ENCODE measurements at places on chromosomes 4 and X.

- no peak for DNase-seq
Measured at GRCh38 chr4:109134268-109134667, 168.2 kb downstream of the COL25A1 start.

DNA sequence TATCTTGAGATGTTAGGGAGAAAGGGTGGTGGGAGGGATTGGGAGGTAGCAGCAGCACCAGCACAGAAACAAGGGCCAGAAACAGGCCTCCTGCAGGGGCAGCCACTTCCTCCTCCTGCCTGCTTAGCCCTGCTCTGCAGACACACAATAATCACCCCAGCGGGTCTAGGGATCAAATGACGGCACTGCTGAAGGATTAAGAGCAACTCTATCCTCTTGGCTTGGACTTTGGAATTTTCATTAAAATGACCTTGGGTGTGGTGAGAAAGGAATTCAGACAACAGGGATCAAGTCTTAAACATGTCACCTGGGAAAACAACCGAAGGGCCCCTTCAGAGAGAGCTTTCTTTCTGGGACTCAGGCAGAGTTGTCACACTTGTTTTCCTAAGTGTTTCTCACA lies 353.4 kb downstream of the SPRY1 start:
- DNase-seq, result no peak

DNA sequence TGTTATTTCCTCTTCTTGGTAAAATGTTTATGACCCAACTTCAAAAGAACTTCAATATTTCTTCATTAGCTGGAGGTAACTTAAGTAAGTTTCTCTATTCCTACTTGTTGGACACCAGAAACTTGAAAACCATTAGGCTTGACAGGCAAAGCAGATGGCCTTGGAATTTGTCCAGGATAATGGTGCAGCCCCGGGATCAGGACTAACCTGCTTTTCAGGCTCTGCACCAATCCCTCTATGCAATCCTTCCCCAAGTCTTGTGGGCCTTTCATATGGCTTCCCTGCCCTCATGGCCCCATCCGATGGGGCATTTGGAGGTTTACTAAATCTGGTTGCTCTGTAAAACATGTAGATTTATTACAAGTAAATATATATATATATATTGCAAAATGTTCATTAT lies 68.5 kb downstream of the SPINK2 start:
- DNase-seq, result no peak

- no peak for DNase-seq
Measured at GRCh38 chr4:107577743-107578142, 142.3 kb downstream of the PAPSS1 start.

DNA sequence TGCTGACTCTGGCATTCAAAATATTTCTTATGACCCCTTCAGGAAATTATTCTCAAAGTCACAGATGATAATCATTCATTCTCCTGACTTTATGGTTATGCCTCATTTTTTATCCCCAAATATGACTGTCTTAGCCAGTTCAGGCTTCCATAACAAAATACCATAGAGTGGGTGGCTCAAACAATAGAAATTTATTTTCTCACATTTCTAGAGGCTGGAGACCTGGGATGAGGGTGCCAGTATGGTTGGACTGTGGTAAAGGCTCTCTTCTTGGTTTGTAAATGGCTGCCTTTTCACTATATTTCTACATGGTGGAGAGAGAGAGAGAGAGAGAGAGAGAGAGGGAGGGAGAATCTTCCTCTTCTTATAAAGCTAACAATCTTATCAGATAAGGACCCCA lies 20.5 kb downstream of the FRMD7 start:
- no peak for DNase-seq

DNA sequence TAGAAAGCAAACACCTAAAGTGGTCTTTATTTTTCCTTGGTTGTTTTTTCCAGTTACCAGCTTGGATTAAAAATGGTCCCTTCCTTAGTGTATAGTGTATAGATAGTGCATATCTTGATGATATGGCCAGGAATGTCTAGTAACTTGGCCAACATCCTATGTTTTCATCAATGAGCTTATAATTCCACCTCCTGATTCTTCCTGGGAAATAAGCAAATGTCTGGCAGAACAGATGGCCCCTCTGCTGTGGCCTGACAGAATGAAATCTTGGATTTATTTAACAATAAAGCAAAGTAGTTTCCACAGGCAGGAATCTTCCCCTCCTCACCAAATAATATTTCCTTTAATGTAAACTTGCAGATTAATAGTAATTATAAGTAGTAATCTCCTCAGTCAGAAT lies 6.1 kb downstream of the SCARB2 start:
- no peak for DNase-seq

- no peak for DNase-seq
Measured at GRCh38 chrX:96987228-96987627, 103.5 kb downstream of the RPA4 start.

- DNase-seq, result no peak
Measured at GRCh38 chrX:112968351-112969133, 127.9 kb upstream of the AMOT start.

DNA sequence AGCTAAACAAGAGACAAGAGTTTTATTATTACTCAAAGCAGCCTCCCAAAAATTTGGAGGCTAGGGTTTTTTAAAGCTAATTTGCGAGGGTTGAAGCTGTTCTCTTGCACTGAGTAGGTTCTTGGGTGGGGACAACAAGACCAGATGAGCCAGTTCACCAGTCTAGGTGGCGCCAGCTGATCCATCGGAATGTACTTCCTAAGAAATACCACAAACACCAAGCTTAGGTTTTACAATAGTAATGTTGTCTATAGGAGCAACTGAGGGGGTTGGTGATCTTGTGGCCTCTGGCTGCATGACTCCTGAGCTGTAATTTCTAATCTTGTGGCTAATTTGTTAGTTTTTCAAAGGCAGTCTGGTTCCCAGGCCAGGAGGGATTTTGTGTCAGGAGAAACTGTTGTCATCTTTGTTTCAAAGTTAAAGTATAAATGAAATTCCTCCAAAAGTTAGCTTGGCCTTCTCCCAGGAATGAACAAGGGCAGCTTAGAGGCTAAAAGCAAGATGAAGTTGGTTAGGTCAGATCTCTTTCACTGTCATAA lies 130.6 kb downstream of the SLC7A11 start:
- no peak for DNase-seq

DNA sequence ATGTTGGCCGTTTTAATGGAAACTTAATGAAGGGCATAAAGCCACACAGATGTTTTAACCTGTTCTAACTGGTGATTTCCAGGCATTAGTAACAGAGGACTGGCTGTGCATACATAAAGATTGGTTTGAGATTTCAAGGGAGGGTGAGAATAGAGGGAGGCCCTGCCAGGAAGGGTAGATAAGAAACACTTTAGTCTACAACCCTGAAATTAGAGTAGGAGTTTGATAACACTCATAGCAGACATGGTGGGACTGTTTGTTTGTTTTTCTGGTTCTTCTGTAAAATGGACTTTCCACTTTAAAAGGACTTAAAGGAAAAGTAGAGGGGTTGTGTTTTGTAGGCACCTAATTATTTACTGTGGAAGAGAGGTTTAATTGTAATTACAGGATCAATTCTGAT lies 16.2 kb downstream of the SLC4A4 start:
- DNase-seq, result no peak

DNA sequence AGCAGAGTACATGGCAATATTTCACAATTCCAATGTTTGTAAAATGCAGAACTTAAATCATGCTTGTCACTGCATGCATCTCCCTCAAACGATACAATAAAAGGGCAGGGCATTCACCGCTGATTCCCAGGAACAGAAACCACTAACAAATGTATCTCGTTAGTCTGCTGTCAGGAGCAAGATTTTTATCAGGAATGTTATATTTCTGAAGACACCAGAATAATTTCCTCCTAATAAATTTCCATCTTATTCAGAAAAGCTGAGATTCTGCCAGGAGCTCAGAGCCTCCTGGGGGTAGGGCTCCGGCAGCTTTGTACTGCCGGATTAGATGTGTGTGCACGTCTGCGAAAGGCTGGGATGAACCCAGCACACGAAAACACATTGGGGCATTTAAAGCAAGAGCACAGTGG lies 54.0 kb upstream of the LDB2 start:
- DNase-seq, result no peak

DNA sequence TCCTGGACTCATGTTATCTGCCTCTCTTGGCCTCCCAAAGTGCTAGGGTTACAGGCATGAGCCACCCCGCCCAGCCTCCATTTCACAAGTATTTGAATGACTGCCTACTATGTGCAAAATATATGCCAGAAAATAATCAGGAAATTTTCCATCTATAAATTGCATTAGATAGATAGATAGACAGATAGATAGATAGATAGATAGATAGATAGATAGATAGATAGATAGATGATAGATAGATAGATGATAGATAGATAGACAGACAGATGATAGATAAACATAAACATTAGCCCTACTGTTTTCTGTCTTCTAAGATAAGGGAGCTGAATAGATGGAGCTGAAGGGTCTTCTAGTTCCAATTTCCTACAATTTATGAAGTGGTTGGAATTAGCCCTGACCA lies 87.4 kb upstream of the TRIM2 start:
- no peak for DNase-seq

DNA sequence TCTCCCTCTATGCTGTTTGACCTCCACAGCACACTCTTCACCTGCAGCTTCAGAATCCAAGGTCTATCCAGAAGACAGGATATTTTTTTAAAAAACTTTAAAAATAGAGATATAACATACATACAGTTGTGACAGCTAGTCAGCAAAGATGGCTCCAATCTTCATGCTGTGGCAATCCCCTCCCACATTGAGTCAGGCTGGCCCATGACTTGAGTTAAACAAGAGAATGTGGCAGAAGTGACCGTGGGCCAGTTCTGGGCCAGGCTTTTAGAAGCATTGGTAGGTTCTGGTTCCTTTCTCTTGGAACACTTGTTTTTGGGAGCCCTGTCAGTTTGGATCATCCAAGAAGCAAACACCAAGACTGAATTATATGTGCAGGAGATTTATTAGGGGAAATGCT lies 36.1 kb upstream of the REPS2 start:
- no peak for DNase-seq

GRCh38 chr4:119128148-119128547 lies 7.5 kb upstream of the MYOZ2 start:
- no peak for DNase-seq

DNA sequence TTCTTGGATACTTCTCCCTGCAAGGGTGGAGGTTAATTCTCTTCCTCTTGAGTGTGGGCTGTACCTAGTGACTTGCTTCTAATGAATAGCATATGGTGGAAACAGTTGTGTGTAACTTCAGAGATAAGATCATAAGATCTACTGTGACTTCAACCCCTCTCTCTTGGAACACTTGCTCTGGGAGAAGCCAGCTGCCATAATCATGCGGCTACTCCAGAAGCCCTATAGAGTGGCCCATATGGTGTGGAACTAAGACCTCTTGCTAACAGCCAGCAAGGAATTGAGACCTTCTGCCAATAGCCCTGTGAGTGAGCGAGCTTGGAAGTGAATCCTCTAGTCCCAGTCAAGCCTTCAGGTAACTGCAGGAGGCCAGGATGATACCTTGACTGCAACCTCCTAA lies 81.1 kb downstream of the RBMX2 start:
- no peak for DNase-seq

DNA sequence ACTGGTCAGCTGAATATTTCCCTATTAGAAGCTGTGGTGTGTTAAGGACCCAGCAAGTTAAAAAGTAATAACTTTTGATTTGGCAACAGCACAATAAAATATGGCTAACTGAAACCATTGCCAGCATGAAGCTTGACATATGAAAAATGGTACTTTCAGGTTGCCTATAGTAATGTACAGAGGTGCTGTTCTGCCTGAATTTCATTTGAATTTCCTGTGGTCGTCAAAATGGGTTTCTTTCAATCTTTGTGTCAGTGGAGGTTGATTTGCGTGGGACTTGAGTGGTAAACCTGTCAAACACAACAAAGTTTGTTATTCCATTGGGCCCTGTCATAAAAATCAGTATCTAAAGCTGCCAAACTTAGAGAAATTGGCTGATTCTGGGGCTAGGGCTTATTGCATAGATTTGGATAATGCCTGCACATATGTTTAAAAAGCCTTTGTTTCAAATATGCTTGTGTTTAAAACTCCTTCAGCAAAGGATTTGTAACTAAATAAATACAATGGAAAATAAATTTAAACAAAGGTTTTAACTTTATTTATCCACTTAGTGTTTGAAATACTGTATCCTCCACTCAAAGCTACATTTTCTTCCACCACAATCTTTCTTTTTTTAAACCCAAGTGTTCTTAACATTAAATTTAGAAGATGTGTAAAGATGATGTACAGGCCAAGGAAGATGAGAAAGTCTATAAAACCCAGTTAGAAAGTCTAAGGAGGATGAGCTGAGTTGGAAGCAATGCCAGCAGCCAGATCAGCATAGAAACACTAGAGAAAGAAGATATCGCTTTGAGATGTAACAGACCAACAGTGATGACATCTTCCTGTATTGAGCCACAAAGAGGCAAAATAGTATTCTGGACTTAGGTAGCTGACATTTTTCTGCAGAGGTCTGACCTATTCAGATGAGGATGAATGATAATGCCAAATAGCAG lies 134.8 kb upstream of the GIMD1 start:
- no peak for DNase-seq

- DNase-seq, result no peak
Measured at GRCh38 chr4:5784960-5785611, 74.1 kb downstream of the EVC start.

DNA sequence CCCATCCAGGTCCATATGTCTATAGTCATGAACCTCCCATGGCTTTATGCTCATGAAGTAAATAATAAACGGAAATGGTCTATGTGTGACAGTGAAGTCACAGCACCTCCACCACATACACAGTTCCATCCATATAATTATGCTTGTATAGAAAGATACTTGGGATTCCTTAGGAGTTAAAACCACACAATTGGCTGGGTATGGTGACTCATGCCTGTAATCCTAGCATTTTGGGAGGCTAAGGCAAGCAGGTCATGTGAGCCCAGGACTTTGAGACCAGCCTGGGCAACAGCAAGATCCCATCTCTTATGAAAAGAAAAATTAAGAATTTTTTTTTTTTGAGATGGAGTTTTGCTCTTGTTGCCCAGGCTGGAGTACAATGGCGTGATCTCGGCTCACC lies 55.6 kb upstream of the RBM47 start:
- no peak for DNase-seq

- DNase-seq, result no peak
Measured at GRCh38 chrX:40632199-40632598, 9.0 kb downstream of the MPC1L start.

DNA sequence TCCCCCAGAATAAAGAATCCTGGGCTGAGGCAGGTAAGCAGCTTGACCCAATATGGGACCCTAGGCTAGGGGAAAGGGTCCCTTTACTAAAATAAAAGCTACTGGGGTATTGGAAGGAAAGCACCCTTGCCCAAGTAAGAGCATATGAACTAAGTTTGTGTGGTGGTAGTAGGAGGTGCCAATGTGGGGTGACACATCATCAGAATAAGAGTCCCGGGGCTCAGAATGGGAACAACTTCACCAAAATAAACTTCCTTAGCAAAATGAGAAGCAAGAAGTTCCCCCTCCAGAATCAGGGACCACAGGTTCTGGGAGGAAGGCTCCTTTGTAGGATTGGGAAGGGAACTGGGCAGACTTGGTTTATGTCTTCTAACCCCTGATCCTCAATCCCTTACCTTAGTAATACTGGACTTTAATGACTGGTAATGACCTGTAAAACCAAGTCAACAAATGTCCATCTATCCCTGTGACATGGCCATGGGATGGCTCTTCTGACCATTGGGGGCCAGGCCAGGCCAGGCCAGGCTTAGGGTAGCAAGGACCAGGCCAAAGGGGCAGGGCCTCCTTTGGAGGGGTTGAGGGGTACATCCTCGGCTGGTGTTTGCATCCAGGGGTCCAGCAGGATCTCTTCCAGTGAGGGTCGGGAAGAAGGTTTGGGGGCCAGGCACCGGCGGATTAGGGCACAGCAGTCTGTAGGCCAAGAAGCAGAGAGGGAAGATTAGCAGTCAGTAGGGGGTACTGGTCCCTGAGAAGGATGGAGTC lies 2.3 kb upstream of the SLC35A2 start:
- no peak for DNase-seq

Measured in anterior cingulate cortex (tissue), 58 donors.